ENCODE measurements at places on chromosomes 1 and 21. TPM values are rescaled to one million over a fixed set of nuclear protein-coding genes. Genes with fewer than 3 reads are reported as not detected.

The GBP6 gene
- total RNA-seq, result 0.22 TPM

DNA sequence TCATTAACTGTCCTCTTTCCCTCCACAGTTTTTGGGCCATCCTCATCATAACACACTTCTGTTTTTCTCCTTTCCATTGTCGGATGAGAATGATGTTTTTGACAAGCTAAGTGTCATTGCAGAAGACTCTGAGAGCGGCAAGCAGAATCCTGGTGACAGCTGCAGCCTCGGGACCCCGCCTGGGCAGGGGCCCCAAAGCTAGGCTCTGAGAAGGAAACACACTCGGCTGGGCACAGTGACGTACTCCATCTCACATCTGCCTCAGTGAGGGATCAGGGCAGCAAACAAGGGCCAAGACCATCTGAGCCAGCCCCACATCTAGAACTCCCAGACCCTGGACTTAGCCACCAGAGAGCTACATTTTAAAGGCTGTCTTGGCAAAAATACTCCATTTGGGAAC is 28.6 kb upstream of the IFNAR1 start:
- DNase-seq, result no peak

The RFX5 gene
- 57.6 TPM for total RNA-seq

The SCAF4 gene
- 6.1 TPM for total RNA-seq

DNA sequence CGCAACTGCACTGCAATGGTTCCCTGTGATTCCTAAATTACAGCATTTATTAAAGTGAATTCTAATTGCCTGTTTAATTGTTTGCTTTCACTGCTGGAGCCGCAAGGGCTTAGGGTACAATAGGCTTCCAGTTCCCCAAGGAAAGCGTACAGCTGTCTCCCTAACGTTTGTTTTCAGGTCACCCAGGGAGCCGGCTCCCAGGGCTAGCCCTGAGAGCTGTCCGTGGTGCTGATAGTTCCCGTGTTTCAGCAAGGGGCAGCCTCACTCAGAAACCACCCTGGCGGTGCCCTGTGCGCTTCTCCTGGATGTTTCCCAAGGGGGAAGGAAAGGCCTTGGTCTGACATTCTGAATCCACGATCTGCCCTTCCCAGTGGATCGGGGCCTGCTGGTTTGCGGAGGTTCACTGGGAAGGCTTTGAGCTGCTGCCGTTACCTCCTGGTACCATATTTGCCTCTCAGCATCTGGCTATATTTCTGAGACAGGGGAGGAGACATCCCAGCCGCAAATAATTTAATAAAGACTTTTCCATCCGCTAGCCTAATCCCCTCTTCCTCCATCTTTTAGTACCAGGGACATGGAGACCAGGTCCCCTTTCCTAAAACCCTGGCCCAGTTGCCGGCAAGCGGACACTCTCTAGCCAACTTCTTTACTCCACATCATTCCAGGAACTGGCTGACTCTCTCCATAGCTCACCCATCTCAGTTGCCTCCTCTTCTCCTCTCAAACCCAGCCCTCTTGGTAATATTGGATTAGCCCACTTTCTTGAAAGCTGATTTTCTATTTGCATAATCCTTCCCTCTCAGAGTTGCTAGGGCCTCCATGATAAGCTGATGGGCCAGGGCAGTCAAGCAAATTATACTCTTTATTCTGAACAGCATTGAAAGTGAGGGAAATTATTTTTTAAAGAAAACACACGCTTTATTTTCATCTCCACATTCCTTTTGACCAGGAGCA is 149.0 kb downstream of the IGSF21 start:
- DNase-seq, result peak; percentile 35

The LCE3D gene
- not detected for total RNA-seq

The OR2T11 gene
- total RNA-seq, result not detected

GRCh38 chr1:9816199-9816598 is 7.6 kb downstream of the CLSTN1 start:
- no peak for DNase-seq

- no peak for DNase-seq
These were observed 28.5 kb downstream of the PODN start for GRCh38 chr1:53090227-53091147.

DNA sequence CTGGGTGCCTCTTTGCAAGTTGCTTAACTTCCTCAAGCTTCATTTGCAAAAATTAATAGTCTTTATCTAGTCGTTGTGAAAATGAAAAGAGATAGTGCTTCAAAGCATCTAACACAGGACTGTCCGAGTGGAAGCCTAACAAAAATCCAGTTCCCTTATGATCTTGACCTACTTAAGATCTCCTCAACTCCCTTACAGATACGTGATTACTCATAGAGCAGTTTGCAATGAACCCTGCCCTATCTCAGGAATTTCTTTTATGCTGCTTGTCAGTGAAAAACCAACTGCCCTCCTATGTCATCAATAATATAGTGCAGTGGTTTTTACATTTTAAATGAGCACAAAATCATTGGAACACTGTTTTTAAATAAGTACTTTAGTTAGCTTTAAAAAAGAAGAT is 314.3 kb downstream of the BACH1 start:
- DNase-seq, result no peak

- DNase-seq, result no peak
These were observed 17.4 kb downstream of the DMRTA2 start for GRCh38 chr1:50405814-50406213.

The ATPAF1 gene
- 68.4 TPM for total RNA-seq

All from M059J (cell line).